SK-N-SH treated with all-trans-retinoic acid at 6 μM for 48 hours (cell line): ENCODE measurements at places on chromosomes 3 and 15.

GRCh38 chr3:13405614-13406013 is 14.5 kb downstream of the NUP210 start:
- ATAC-seq: no peak

- ATAC-seq: no peak
These were observed 312.8 kb upstream of the CHRM5 start for GRCh38 chr15:33655488-33655887.

GRCh38 chr3:20930034-20930433 is 744.0 kb upstream of the SGO1 start:
- no peak for ATAC-seq

DNA sequence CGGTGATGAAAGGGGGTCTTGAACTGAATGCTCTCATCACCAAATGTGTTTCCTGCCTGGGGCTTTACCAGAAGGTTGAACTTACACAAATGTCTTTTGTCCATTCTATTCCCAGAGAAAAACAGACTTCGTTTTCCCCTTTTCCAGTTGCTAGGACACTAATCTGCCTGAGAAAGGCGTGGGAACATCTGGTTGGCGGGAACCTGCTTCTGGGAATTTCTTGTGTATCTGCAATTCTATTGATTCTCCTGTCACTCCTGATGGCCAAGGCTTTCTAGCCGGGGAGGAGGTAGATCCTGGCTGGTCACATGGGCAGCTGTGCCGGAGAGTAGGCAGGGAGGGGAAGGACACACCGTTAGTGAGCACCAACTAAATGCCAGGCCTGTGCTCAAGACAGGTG is 31.1 kb upstream of the CCDC174 start:
- ATAC-seq: no peak

GRCh38 chr3:23919628-23920027 is 2.7 kb downstream of the RPL15 start:
- ATAC-seq: no peak

DNA sequence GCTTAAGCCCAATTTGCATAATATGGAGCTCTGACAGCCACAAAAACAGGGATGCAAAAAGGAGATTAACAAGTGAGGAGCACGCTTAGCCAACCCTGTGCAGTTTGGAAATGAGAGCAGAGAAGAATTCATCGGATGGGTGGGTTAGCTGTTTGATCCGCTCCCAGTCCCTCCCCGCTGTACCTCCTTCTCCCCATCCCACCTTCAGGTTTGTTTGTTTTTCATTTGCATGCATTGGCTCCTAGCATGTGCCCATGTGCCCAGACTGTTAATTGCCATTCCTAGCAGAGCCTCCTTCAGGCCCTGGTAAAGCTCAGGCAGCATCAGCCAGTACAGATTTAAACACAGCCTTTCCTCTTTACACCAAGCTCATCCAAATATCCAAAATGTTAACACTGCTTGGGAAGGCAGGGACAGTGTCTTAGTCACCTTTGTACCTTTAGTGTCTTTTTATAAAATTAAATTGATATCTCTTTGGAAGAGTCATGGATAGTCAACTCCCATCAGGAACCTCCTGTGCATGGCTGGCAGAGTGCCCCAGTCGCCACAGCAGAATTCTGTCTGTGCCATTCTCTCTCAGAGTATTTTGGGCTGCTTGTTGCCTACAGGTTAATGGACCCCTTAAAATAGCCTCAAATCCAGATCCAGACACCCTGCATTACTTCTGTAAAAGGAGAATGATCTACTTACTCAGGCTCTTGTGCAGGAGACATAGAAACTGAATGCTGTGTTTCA is 244.2 kb downstream of the LSAMP start:
- ATAC-seq: no peak

- no peak for ATAC-seq
These were observed 12.8 kb downstream of the MYL3 start for GRCh38 chr3:46850468-46850779.

DNA sequence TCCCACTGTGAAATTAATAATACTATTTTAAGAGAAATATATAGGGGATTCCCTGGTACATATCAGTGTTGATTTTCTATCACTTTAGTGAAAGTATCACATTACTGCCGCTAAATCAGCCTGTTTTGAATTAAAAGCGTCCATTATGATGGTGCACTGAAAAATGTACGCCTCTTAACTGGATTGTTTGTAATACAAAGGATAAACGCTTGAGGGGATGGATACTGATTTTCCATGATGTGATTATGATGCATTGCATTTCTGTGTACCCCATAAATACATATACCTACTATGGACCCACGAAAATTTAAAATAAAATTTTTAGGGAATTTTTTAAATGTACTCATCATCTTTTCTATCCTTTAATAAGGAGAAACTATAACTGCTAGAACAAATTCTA is 478.6 kb downstream of the MAGI1 start:
- ATAC-seq: no peak

DNA sequence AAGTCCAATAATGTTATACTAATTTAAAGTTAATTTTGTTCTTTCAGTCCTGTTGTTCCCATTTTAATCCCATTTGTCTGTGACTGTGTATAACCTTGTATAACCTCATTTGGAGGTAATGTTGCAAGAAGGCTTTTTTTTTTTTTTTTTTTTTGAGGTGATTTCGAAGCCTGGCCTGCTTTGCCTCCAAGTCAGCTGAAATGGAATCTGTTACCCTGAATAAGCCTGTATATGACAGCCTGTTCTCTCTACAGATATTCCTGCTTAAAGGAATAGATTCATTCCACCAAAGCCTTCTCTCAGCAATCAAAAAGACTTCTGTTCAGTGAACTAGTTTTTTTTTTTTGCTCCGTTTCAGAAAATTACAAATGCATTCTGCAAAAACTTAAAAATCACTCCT is 271.8 kb upstream of the UBE2E1 start:
- ATAC-seq: no peak

GRCh38 chr3:174419216-174419615 is 439.9 kb upstream of the NAALADL2 start:
- no peak for ATAC-seq

- no peak for ATAC-seq
These were observed 260.9 kb upstream of the KCNMB2 start for GRCh38 chr3:178275311-178275710.

DNA sequence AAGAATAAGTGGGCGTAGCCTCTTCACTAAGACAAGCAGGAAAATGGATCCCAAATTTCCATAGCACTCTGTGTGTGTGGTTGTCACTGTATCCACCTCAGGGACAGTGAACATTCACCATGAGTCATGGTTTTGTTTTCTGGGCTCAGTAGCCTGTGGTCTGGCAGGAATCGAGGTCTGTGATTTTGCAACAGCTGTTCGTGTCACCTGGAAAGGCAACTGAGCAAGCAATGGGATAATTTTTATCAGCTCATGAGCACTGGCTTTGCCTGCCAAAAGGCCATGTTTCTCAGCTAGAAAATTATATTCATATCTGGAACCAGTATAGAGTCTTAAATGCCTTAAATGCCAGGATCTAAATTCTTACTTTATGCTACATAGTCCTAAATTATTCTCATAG is 60.9 kb downstream of the STRIT1 start:
- ATAC-seq: peak; percentile 86

GRCh38 chr3:128445357-128445756 is 21.3 kb downstream of the DNAJB8 start:
- no peak for ATAC-seq

GRCh38 chr15:48766196-48766595 is 44.7 kb downstream of the CEP152 start:
- ATAC-seq: no peak

GRCh38 chr3:132753946-132754345 is 31.7 kb upstream of the NPHP3 start:
- no peak for ATAC-seq

- ATAC-seq: no peak
These were observed 18.2 kb upstream of the CORO2B start for GRCh38 chr15:68560501-68561113.

- no peak for ATAC-seq
These were observed 44.9 kb downstream of the OXSR1 start for GRCh38 chr3:38210141-38210757.

- ATAC-seq: no peak
These were observed 94.4 kb downstream of the SCN11A start for GRCh38 chr3:38957296-38957695.

GRCh38 chr3:8822141-8822540 is 52.7 kb upstream of the OXTR start:
- no peak for ATAC-seq

- no peak for ATAC-seq
These were observed 38.9 kb upstream of the RSL24D1 start for GRCh38 chr15:55235546-55236036.

DNA sequence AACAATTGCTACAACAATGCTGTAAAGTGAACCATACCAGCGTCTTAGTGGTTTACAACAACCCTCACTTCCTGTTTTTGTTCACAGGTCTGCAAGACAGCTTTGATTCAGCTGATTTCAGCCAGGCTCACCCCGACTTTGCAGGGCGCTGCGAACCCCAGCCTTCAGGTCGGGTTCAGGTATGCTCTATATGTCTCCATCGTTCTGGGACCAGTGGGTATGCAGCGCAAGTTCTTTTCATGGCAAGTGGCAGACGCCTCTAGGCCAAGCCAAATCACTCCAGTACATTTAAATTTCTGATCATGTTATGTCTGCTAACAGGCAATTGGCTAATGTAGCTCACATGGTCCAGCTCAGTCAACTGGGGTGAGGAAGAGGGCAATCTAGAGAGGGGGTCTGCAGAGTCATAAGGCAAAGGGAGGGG is 52.4 kb upstream of the RGMA start:
- no peak for ATAC-seq

DNA sequence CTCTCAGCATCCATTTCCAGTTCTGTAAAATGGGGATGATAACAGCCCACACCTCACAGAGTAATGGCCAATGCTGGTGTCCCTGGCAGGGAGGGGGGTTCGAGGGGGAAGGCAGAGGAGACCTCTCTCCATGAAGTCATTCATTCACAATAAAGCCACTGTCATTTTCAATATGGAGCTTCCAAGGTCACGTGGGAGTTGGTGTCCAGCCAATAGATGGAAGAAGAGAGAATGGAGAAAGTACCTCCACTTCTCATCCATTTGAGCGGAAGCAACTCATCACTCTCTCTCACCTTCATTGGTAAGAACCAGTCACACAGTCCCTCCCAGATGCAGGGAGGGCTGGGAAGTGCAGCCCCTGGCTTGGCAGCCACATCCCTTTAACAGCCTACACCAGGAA is 14.9 kb upstream of the RBSN start:
- ATAC-seq: no peak

DNA sequence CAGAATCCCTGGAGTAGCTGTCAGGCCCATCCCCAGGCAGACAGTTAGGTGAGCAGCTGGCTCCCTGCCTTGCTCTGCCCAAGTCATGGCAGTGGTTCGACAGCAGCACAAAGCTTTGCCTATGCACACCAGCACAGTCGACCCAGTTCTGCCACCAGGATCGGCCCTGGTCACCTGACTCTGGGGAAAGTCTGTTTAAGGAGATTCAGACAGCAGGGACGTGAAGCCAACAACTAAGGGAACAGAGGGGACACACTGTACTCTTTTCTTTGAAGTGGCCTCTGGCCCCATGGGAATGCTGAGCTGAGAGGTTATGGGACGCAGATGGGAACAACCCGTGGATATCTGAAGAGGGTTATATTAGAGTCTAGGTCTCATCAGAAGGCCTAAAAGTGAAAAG is 134.8 kb downstream of the CHDH start:
- no peak for ATAC-seq

GRCh38 chr3:31772272-31772671 is 208.8 kb downstream of the OSBPL10 start:
- ATAC-seq: no peak

GRCh38 chr15:62946940-62947339 is 95.6 kb upstream of the TPM1 start:
- ATAC-seq: no peak

DNA sequence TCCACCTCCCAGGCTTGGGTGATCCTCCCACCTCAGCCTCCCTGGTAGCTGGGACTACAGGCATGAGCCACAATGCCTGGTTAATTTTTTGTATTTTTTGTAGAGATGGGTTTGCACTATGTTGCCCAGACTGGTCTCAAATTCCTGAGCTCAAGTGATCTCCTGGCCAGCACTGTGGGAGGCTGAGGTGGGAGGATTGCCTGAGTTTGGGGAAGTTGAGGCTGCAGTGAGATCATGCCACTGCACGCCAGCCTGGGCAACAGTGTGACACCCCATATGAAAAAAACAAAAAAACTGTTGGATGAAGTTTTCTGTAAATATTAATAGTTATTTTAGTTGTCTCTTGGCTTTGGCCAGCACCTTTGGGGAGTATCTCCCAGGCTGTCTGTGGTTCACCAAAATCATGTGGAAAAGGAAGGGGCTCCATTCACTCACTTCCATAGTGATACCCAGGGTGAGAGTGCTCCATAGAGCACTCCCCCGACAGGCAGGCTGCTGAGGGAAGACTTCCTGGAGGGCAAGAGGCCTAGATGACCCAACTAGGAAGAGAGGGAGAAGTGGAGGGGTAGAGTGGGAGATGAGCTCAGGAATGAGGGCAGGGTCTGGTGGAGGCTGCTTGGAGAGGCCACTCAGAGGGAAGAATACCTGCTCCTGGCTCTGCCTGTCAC is 47.1 kb downstream of the CDC25A start:
- ATAC-seq: no peak

DNA sequence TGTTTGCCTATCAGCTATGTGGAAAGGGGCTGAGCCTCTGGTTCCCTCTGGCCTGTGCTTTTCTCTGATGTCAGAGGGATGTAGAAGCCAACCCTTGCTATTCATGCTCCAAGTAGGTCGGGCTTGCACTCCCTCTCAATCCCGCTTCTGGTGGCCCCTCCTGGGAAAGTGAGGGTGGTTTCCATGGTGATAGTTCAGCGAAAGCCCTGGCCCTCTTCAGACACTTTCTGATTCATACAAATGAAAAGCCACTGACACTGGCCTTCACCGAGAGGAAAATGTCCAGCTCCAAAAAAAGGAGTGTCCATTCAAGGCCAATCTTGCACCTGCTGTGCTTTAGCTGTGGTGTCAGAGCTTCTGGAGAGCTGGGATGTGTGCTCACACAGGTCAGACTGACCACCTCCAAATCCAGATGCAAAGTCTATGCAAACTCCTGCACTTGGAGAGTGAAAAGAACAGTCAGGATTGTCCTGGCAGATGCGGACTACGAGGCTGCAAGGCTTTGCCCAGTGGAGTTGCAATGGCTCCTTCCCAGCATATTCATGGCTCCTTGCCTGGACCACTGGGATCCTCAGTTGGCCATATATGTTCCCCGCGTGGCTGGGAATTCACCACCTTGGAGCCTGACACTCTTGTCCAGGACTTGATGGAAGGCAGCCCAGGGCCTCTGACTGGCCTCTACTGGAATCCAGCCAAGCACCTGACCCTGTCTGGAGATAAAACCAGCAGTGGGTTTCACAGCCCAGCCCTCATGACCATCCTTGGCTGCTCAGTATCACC is 96.6 kb downstream of the CEMIP start:
- no peak for ATAC-seq
